CD4-positive, alpha-beta T cell (primary cell): ENCODE measurements at places on chromosomes 16 and 17.

- no peak for DNase-seq
These were observed 39.9 kb upstream of the MRC2 start for GRCh38 chr17:62587554-62587953.

GRCh38 chr17:6160911-6161855 is 91.0 kb downstream of the WSCD1 start:
- DNase-seq, result no peak

GRCh38 chr16:11093572-11094074 is 149.3 kb downstream of the CLEC16A start:
- DNase-seq, result no peak

GRCh38 chr16:2455081-2455845 is 4.6 kb upstream of the TEDC2 start:
- no peak for DNase-seq

DNA sequence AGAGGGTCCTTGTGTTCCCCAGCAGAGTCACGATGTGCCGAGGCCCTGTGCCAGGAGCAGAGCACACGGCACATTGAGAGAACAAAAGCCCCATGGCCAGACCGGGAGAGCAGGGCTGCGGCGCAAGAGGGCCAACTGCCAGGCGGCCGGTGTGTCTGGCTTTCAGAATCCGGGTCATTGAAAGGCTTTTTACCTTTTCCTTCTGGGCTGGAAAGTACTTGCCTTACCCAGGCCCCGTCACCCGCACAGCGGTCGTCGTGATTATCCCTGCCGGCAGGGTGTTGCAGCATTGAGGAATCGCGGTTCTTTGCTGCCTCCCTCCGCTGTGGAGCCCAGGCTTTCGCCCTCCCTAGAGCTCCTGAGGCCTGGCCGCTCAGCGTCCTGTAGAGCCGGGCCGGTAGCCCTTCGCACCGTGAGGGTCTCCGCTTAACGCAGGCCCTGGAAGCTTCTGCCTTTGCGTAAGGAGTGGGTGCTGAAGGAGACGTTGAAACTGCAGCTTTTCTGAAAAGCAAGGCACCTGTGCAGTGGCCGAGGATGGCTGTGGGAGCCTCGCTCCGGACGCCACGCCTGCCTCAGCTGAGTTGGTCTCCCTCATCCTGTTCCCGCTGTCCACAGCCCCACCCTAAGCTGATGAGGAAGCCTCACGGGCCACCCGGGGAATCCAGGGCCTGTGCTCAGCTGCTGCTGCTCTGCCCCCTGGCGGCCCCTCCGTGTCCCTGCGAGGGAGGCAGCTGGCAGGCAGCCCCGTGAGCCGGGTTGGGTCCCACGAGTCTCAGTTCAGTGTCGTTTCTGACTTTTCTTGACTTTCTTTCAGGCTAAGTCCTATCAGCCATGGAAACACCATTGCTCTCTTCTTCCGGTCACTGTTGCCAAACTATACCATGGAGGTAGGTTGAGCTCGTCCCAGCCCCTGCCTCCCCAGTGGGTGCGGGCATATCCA is 8.6 kb upstream of the MC1R start:
- DNase-seq, result peak; percentile 62

GRCh38 chr17:48723423-48724250 is 652 bp downstream of the PRAC2 start:
- no peak for DNase-seq

DNA sequence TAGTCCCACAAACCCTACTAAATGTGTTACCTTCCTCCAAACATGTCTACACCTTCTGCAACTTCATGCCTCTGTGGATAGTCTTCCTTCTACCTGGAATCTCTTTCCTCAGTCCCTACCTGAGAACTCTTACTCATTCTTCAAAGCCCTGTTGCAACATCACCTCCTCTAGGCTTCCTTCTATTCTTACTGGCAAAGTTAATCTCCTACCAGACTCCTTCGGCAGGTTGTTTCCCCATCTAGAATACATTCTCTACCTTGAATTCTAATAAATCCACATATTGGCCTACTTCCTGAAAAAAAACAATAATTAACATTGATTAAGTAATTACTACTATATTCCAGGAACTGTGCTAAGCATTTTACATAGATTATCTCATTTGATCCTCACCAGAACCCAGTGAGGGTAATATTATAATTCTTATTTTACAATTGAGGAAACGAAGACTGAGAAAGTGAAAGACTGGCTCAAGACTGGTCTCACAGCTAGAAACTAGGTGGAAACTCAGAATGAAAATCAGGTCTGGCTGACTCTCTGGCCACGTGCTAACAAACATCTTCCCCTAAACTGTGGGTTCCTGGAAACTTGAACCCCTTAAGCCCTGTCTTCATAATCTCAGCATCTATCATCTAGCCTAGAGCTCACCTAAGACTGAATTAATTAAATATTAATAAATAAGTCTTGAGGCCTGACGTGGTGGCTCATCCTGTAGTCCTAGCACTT is 4.6 kb upstream of the STAT3 start:
- no peak for DNase-seq

DNA sequence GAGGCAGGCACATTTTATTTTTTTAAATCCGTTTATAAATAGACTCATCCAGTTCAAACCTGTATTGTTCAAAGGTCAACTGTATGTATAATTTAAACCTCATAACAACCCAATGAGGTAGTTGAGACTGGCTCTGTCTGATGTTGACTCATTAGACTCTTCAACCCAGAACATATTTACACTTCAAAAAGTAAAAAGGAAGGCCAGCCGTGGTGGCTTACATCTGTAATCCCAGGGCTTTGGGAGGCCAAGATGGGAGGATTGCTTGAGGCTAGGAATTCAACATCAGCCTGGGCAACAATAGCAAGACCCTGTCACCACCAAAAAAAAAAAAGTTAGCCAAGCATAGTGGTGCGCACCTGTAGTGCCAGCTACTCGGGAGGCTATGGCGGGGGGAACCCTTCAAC is 32.5 kb upstream of the DHRS7B start:
- no peak for DNase-seq

DNA sequence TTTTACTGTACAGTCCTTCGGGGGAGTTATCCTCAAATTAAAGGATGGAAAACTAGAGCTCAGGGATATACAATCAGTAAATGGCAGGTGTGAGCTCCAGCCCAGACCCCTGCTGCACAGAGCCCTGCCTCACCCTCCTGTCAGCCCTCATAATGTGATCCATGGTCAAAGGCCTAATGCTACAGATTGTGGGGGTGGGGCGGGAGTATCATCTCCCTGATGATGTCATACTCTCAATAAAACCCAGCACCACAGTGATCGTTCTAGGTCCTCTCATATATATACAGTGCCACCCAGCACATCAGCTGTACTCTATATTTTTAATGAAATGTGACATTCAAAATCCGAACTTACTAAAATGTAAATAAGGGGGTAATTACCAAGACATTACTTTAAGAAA is 61.5 kb downstream of the SLC39A11 start:
- DNase-seq, result no peak
